ENCODE measurements at places on chromosomes 7 and 10. TPM values are rescaled to one million over a fixed set of nuclear protein-coding genes. Genes with fewer than 3 reads are reported as not detected.

- no peak for DNase-seq
Measured at GRCh38 chr10:72122221-72122620, 33.9 kb upstream of the SPOCK2 start.

GRCh38 chr10:48231699-48232315, 42.7 kb downstream of the FRMPD2 start:
- no peak for DNase-seq

GRCh38 chr7:386385-386784, 96.4 kb downstream of the FOXL3 start:
- DNase-seq = no peak

DNA sequence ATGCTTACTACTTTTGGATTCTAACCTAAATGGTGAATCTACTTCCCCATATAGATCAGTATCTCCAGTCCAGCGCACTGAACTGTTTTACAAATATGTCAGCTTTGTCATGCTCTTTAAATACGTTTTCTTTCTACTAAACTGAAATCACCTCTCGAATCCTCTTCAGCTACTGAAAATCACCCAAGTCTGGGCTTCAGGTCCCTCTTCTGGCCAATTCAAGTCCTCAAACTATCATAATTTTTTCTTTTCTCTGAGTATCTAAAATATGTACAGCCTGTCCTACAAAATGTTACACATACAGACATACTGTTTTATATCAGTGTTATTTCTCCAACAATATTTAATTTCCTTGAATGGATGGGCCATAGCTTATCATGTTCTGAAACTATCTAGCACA, 84.2 kb downstream of the CACNA2D1 start:
- no peak for DNase-seq

DNA sequence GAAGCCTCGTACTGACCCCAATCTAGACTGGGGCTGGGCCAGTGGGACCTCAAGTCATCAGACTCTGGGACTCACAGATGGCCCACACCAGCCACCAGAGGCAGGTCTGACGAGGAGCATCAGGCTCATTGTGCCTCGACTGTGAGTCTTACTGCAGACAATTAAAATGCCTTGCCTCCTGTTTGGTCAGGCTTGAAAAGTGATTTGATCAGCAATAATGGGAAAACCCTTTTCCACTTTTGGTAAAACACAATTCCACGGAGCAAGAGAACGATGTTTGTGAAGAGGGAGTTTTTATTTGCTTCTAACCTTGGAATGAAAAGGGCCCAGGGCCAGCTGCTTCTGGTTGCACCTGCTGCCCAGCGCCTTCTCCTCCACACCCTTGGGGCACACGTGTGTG, 43.9 kb downstream of the C10orf143 start:
- no peak for DNase-seq

The MMD2 gene
- not detected for total RNA-seq

GRCh38 chr7:7921830-7922229, 46.8 kb upstream of the GLCCI1 start:
- DNase-seq = no peak

DNA sequence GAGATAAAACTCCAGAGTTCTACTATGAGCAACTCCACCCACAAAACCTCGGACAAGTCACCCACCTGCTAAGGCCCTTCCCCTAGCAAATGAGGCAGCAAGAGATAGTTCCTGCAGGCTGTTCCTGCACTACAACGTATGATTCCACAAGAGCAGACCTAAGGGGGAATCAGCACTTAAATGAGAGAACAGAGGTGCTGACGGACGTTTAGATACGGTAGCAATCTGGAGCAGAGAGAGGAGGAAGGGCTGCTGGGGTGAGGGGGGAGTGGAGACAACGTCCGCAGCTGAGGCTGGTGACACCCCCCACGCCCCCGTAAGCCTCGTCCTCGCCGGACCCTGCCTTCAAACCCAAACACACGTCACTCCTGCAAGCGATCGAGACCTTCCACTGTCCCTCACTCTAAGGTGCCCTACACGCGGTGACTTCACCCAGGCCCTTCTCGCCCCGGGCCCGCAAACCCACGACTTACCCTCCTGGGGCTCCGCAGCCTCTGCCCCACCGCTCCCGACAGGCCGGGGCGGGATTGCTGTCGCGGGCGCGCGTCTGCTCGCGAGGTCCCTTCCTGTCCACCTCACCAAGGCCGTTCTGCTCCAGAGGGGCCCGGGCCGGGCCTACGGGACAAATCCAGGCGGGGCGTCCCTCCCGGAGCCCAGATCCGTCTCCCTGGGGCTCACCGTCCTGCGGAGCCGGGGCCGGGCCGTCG, 635 bp downstream of the ZNF12 start:
- DNase-seq = peak; percentile 25

The ABCA13 gene
- total RNA-seq = not detected

The TMEM184A gene
- total RNA-seq = not detected

The ADRB1 gene
- not detected for total RNA-seq

DNA sequence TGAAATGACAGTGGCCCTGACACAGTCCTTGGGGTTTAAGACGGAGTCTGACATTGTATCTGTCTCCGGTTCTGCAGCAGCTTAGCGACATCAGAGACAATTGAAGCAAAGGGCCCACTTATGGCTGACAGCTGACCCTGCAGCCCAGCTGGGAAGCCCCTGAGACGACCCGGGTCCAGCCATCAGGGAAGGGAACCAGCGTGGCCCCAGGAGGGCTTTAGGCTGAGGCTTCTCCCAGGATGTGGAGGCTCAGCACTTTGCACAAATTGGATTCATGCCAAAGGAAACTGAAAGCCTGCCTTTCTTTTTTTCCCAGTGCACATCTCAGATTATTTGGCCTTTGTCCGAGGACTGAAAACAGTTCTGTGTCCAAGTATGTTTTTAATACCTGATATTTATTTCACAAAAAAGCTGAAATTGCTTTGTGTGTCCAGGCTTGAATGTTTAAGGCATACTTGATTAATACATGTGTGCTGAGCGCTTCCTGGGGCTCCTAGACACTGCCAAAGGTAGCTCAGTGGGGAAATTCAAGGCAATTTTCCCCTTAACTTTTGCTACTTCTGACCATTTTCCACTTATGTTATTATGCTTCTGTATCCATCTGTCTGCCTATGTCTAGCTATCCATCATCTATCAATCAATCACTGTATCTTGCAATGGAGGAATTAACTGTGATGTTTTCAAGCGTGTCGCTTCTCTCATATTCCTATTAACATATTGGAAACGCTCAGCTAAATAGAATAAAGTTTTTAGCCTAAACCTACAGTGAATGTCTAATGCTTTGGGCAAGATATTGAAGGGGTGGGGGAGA, 34.8 kb downstream of the KLF6 start:
- peak; percentile 41 for DNase-seq

- DNase-seq = no peak
Measured at GRCh38 chr7:137296576-137296975, 47.0 kb downstream of the PTN start.

- DNase-seq = no peak
Measured at GRCh38 chr10:1515780-1516491, 221.4 kb downstream of the ADARB2 start.

GRCh38 chr10:84026821-84027257, 112.5 kb upstream of the GHITM start:
- DNase-seq = no peak

GRCh38 chr10:61329854-61330253, 123.3 kb downstream of the TMEM26 start:
- no peak for DNase-seq

DNA sequence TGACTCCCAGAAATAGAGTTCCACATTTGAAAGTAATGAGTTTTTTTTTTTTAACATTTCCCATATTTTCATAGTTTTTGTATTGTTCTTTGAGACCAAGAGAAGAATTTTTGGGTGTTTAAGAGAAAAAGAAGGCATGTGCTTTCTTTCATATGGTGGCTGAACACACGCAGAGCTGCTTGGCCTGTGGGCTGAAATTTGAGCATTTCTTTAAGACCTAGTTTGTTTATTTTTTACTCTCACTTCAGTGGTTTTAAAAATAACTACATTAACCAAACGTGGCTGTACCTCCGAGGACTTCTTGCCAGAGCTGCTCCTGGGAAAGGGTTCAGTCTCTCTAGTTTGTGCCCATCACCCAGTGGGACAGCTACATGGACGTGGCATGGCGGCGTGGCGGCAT, 58.3 kb downstream of the INPP5A start:
- DNase-seq = no peak

DNA sequence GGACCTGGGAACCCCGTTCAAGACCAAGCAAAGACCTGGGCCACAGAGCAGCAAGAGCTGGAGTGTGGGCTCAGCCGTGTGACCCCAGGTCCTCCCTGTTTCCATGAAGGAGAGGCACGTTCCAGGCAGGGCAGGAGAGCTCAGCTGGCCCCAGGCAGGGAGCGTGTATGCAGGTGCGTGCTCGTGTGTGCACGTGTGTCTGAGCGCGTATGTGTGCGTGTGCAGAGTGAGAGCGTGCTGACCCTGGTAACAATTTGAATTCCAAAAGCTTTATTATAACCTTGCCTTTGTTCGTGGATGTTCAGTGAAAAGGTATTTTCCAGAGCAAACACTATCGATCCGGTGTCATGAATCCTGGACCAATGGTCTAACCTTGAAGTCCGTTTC, 54.6 kb downstream of the FOXL3 start:
- DNase-seq = no peak

- no peak for DNase-seq
Measured at GRCh38 chr10:71989661-71990454, 25.7 kb downstream of the CHST3 start.

The ANKRD30A gene
- not detected for total RNA-seq

- no peak for DNase-seq
Measured at GRCh38 chr7:18201350-18201749, 173.7 kb upstream of the PRPS1L1 start.

The FAM53B gene
- total RNA-seq = 11.0 TPM

DNA sequence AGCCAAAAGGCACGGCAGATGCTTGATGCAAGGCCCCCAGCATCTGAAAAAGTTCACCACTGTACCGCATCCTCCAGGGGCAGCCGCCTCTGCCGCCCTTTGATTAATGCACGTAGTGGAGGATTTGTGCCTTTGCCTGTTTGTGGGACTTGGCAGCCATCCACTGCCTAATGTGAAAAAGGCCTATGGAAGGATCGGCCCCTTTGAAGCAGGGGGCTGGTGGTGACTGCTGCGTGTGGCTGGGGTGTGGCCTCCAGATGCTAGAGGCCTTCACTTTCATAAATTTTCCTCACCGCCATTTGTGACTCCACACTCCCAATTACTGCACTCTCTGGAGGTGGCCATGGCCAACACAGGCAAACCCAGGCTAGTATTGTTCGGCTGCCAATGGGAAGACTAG, 226.0 kb downstream of the BMPER start:
- DNase-seq = no peak

The CCDC7 gene
- 15.8 TPM for total RNA-seq

- DNase-seq = peak; percentile 89
Measured at GRCh38 chr7:82789883-82790609, 346.5 kb upstream of the CACNA2D1 start.

DNA sequence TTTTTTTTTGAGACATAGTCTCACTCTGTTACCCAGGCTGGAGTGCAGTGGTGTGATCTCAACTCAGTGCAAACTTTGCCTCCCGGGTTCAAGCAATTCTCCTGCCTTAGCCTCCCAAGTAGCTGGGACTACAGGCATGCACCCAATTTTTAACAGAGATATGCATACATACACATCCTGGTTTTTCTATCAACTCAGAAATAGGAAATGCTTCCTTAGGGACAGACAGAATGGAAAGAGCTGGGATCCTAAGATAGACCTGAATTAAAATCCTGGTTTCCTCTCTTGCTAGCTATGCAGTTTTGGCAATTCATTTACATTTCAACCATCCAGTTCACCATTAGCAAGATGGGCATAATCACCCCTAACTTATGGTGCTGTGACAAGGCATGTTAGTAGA, 347.5 kb downstream of the GPAM start:
- peak; percentile 8 for DNase-seq

GRCh38 chr7:123622660-123623386, 21.2 kb downstream of the ASB15 start:
- DNase-seq = no peak

DNA sequence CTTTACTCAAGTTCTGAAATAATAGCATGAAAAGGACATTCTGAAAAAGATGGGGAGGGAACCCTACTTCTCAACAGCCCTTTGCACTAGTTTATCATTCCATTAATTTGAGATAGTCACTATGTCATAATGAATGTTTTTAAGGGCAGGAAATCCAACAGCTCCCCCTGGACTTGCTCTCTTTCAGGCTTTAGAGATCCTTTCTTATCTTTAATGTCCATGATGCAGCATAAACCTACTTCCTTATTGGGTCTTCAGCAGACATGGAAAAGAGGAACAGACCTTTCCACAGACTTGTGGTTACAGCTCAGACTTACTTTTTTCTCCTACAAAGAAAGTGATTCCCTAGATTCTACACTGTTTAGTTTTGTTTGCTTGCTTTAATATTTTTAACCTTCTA, 87.3 kb downstream of the IDE start:
- peak; percentile 12 for DNase-seq

- DNase-seq = no peak
Measured at GRCh38 chr10:71247414-71247705, 35.0 kb downstream of the UNC5B start.

GRCh38 chr10:102917314-102917961, 656 bp upstream of the CNNM2 start:
- DNase-seq = peak; percentile 67

The ASAH2B gene
- total RNA-seq = 2.3 TPM

- DNase-seq = peak; percentile 14
Measured at GRCh38 chr10:51649064-51649463, 50.3 kb downstream of the CSTF2T start.

The PANK1 gene
- total RNA-seq = 5.2 TPM

GRCh38 chr10:51046654-51047053, 27.6 kb upstream of the PRKG1 start:
- peak; percentile 73 for DNase-seq

The TEX47 gene
- total RNA-seq = not detected

- DNase-seq = no peak
Measured at GRCh38 chr10:12668634-12669033, 319.3 kb downstream of the CAMK1D start.
